MCF 10A (cell line): ENCODE measurements at places on chromosomes 11 and 22. TPM values are rescaled to one million over a fixed set of nuclear protein-coding genes. Genes with fewer than 3 reads are reported as not detected.

DNA sequence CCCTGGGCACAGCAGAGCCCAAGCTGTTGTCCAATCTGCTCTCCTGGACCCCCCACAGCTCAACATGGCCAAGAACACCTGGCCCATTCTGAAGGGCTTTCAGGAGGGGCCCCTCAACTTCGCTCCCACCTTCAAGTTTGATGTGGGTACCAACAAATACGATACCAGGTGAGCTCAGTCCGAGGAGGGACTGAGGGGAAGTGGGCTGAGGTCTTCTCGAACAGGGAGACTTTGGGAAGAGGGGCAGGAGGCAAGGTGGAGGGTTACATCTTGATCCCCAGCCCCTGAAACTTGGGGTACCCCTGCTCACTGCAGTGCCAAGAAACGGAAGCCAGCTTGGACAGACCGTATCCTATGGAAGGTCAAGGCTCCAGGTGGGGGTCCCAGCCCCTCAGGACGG lies 5.4 kb downstream of the INPP5J start:
- DNase-seq = no peak

DNA sequence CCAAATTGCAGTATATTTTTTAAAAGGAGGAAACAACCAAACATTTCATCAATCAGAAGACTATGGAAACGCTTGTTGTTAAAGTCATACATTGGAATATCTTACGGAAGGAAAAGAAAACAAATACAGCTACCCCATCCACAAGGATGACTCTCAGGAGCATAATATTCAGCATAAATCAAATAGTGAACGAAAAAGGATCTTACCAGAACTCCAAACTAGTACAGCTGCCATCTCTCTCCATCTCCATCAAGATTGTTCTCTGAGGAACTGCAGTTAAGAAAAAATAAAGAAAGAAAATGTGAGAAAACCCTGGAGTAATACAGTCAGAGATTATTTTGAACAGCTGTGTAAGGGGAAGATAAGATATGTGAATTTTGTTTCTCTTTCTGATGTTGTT lies 299.8 kb upstream of the CNTN5 start:
- no peak for DNase-seq

- DNase-seq = no peak
These were observed 38.8 kb downstream of the ZNF202 start for GRCh38 chr11:123702696-123703095.

- no peak for DNase-seq
These were observed 353.8 kb downstream of the DDX10 start for GRCh38 chr11:109018639-109019038.

DNA sequence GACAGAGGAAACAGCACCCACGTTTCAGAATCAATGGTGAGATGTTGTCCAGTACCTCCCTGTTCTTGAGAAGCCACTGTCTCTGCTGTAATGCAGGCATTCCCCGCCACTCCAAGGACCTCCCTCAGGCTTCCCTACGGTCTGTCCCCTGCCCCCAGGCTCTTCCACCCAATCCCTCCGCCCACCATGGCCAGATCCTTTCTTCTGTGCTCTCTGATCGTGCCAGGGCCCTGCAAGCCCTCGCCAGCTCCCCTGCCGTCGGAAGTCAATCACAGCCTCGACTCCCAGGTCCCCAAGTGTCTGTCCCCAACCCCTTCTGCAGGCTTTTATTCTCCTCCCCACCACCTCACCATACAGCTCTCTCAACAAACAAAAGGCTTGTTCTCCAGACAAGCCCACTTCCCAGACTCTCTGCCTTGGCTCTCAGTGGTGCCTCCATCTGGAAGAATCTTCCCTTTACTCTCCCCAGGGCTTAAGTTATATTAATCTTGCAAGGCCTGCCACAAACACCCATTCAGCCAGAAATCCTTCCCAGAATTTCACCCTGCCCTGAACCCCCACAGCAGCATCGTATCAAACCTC lies 13.7 kb downstream of the SCN4B start:
- no peak for DNase-seq

GRCh38 chr22:24969560-24970301 lies 17.2 kb downstream of the KIAA1671 start:
- peak; percentile 71 for DNase-seq

GRCh38 chr11:65295001-65295400 lies 19.7 kb upstream of the CDC42EP2 start:
- DNase-seq = no peak

DNA sequence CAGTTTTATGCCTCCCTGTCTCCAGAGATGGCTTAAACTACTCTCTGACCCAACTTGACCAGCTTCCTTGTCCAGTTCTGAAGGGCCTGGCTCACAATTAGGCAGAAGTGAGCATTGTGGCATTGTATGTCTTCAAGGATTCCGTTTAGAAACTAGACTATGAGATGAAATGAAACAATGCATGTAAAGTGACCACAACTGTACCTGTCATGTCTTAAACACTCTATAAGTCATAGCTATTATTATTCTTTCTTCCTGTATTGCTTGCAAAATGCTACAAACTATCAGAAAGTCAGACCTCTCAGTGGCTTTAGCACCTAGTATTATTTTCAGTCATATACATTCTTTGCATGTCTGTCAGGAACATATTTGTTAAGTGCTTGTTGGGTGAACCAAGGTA lies 127.9 kb upstream of the MTMR2 start:
- DNase-seq = no peak

DNA sequence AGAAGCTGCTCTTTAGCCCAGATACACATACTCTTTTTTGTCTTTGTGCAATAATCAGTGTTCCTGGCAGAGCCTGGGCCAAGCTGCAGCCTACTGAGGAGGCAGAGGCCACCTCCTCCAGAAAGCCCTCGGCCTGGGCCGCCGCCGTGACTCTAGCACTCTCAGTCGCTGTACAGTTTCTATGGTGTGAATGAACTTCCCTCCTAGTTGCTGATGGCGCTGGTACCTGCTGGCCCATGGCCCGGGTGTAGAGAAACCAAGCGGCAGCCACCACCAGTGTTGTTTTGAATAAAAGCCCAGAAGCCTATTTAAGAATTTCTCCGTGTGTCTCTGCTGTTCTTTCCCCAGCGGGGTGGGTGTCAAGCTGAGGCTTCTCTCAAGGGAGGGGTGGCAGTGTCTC lies 118.9 kb downstream of the CACNA1I start:
- no peak for DNase-seq

GRCh38 chr22:49548356-49549202 lies 279.1 kb downstream of the BRD1 start:
- no peak for DNase-seq

Gene XKR3
- 0.17 TPM in 1 of 2 replicates, not detected in the other for total RNA-seq

Gene APOA1
- total RNA-seq = not detected in 2 replicates

Gene OR6T1
- not detected in 2 replicates for total RNA-seq
